Mesenteric fat pad (tissue), 1 donor: ENCODE measurements at places on chromosomes 11 and 22. TPM values are rescaled to one million over a fixed set of nuclear protein-coding genes. Genes with fewer than 3 reads are reported as not detected.

The KRTAP5-7 gene
- total RNA-seq: 0.39 TPM

The CCDC89 gene
- total RNA-seq: 0.84 TPM

GRCh38 chr11:12460466-12460865, 83.1 kb downstream of the PARVA start:
- DNase-seq: no peak

GRCh38 chr11:5297721-5298323, 3.9 kb downstream of the OR51B4 start:
- no peak for DNase-seq

DNA sequence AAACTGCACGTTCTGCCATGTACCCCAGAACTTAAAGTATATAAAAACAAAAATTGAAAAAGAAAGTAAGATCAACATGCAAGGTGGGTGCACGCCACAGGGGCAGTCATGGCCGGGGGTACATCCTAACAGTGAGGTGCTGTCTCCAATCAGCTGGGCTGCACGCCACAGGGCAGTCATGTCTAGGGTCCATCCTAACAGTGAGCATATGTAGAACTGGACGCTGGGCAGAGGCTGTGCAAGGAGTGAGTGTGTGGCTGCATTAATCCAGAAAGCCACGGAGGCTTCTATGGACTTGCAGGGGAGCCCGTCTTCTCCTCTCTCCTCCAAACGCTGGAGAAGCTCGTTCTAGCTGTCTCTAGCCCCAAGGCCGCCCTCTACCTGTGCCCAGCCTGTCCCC, 1105.0 kb downstream of the BRD1 start:
- no peak for DNase-seq

- no peak for DNase-seq
These were observed 21.6 kb upstream of the GDPD4 start for GRCh38 chr11:77322926-77323590.

DNA sequence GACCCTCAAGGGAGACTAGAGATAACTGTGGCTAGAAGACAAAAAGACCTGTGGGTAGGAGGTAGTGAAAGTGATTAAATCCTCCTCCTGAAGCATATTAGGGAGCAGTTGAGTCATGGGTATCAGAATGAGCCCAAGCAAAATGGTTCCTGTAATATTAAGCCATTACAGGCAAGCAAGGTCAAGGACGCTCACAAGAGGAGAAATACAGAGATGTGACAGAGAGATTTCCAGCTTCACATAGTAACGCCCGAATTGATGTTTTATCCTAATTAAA, 77.7 kb downstream of the FAM76B start:
- no peak for DNase-seq

The PRG2 gene
- total RNA-seq: 0.45 TPM

DNA sequence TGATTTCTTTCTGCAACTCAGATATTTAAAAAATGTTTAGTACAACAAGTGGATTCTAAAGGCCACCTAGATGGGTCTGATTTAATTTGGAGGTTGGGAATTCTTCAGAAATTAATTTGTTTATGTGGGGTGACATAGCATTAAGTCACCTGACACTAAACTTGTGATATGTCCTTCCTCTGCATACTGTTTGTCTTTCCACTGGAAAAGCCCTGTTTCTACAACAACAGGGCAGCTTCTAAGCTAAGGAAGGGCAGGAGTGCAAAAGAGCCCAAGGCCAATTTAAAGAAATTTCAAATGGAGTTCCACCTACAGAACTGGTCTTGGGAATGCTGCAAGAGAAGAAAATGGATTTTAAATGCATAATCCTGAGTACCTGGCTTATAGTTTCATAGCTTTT, 319.2 kb downstream of the SOX6 start:
- DNase-seq: no peak

DNA sequence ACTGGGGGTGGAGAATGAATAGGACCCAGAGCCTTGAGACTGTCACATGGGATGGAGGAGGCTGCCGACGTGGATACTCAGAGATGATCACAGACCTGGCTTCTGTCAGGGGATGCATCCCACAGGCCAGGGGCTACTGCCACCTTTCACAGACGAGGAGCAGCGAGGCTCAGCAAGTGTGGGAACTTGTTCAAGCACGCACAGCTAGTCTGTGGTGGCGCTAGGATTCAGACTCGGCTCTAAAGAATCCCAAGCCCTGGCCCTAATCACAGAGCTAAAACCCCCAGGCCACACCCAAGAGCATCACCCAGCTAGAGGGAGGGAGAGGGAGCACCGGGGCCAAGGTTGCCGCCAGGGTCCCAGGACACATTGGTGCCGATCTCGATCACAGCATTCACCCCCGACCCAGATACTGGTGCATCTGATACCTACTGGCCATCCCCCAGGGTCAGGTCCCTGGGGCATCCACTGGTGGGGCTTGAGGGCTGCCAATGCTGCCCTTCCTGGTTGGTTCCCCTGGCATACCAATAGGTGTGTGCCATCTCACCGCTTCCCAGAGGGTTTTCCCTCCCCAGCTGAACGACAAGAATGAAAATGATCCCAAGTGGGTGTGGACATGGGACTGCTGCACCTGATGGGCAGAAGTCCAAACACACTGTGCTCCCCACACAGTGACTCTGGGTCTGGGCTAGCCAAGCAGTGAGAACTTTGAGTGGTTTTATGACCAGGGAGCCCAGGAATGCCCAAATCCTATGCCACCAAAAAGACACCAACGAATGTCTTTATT, 6.2 kb downstream of the CHST1 start:
- DNase-seq: peak; percentile 86

GRCh38 chr22:24952837-24953383, 394 bp downstream of the KIAA1671 start:
- DNase-seq: no peak

DNA sequence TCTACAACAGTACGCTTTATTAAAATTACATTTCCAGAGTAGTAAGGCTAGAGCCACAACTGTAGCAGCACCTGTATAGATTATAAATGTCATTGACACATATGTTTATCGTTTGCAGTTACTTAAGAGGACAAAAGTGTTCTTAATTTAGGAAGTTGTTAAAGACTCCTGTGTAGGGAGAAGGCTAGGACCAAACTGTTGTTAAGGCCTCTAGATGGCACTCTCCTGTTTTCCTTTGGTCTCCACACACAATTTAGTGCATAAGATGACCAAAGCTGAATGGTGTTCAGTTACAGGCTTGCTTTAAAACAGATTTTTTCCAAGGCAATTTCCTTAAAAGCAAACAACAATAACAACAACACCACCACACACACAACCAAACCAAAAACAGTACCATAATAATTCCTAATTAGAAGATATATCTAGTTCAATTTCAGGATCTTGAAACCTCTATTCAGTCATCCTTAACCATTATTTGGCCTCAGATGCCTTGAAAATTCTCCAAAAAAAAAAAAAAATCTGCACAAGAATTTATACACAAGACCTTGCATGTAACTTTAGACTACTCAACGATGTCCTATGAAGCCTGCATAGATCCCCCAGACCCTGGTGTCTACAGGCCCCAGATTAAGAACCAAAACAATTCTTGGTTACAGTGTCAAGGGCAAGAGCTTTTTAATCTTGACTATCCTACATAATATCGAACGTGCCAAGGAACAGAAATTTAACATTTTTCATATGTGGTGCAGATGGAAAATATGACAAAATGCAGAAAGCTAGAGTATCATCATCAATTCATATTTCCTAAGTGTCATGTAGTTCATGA, 42.6 kb upstream of the APOA1 start:
- no peak for DNase-seq

GRCh38 chr22:42222140-42222539, 48.3 kb downstream of the TCF20 start:
- DNase-seq: no peak

DNA sequence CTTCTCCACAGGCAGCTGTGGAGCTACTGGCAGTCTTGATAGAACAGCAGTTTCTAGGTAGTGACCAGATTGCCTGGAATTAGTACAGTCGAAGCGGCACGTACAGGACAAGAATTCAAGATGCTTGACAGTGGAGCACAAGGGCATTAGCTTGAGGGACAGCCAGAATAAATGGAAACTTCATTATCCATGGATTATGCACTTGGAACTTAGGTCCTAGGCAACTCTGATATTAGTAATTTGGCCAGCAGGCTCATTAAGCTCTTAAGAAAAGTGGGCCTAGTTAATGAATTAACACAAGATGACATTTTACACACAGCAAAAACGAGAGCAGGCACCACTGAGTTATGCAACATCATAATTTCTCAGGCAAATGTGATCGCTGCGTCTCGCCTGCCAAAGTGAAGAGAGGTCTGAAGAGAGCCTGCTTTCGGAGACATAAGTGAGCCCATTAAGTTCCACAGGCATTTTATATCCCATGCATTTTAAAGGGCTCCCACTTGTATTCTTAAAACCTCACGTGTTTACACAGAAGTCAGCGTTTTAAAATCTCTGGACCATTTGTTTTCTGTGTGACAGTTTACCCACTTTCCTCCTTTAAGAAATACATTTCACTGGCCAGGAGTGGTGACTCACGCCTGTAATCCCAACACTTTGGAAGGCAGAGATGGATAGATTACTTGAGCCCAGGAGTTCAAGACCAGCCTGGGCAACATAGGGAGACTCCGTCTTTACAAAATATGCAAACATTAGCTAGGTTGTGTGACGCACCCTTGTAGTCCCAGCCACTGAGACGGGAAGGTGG, 66.2 kb downstream of the COMMD9 start:
- no peak for DNase-seq

The CD3G gene
- 1.1 TPM for total RNA-seq

GRCh38 chr11:46253258-46254132, 24.0 kb upstream of the CREB3L1 start:
- DNase-seq: peak; percentile 71

The GPR83 gene
- not detected for total RNA-seq

The FOLR3 gene
- 18.4 TPM for total RNA-seq

The TBX10 gene
- total RNA-seq: not detected

GRCh38 chr22:37176464-37177061, 11.5 kb downstream of the C1QTNF6 start:
- DNase-seq: no peak

The NLRP10 gene
- total RNA-seq: not detected

The LARGE1 gene
- total RNA-seq: 26.2 TPM

DNA sequence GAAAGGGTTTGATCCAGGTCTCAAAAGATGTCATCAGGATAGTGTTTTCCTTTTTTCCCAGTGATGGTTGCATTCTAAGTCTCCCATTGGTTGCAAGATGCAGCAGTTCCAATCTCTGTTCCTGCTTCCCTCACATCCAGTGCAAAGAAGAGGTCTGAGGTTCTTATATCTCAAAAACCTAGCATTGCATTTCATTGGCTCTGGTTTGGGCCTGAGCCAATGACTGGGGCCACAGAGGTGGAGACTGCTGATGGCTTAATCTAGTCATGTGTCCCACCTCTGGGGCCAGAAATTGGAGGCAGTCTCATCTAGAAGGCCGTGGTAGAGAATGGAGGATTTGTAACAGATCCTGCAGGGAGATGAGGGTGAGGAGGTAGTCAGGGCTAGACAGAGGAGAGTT, 13.2 kb upstream of the MICAL2 start:
- no peak for DNase-seq

GRCh38 chr11:76984743-76985142, 49.5 kb upstream of the B3GNT6 start:
- no peak for DNase-seq

DNA sequence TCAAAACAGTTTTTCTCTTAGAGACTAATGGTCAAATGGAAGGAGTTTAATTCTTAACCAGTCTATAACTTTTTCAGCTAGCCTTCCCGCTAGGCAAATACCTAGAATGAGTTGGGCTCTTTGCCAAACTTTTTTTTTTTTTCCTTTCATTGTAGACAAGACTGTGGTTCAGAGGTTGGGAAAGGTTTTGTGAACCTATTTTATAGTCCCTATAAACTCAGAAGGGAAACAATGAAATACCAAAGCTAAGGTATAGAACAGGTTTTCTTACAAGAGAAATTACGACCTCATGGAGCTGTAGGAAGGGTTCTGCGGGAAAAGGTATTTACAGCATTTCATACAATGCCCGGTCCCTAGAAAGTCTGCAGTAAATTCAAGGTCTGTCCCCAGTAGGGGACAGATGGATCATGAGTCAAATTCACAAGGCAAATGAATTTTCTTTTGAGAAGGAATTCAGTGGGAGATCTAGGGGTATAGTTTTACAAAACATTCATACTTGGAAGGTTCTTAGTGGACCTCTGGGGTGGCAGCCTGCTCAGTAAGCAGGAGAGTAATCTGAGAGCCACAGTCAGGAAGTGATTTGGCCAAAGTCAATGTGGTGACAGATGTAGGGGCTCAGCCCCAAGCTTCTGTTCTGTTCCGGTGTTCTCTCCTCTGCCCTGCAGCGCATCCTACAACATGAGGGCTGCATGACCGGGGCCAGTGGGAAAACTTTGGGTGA, 146.8 kb downstream of the DBX1 start:
- DNase-seq: no peak

The MYO7A gene
- total RNA-seq: 23.2 TPM

DNA sequence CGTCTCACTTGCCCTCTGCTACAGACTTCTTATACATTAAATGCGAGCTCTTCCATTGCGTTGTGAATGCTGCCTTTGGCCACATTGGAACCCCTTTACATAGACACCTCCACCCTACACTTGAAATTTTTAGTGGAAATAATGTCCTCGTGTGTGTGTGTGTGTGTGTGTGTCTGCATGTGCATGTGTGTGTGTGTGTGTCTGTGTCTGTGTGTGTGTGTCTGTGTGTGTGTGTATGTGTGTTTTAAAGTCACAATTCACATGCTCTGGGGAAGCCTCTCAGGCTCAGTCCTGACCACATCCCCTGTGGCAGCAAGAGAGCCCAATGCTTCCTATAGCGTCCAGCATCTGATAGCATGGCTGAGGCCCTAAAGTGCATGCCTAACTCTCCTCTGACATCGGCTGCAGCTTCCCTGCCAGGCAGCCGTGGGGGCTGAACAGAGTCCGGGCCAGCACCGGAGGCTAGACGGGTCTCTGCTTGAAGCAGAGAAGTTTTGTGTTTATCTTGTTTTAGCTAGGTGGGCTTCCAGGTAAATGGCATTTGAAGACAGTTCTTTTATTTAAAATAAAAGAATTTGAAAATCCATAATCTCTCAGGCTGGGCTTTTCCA, 64.5 kb upstream of the EMID1 start:
- DNase-seq: no peak

DNA sequence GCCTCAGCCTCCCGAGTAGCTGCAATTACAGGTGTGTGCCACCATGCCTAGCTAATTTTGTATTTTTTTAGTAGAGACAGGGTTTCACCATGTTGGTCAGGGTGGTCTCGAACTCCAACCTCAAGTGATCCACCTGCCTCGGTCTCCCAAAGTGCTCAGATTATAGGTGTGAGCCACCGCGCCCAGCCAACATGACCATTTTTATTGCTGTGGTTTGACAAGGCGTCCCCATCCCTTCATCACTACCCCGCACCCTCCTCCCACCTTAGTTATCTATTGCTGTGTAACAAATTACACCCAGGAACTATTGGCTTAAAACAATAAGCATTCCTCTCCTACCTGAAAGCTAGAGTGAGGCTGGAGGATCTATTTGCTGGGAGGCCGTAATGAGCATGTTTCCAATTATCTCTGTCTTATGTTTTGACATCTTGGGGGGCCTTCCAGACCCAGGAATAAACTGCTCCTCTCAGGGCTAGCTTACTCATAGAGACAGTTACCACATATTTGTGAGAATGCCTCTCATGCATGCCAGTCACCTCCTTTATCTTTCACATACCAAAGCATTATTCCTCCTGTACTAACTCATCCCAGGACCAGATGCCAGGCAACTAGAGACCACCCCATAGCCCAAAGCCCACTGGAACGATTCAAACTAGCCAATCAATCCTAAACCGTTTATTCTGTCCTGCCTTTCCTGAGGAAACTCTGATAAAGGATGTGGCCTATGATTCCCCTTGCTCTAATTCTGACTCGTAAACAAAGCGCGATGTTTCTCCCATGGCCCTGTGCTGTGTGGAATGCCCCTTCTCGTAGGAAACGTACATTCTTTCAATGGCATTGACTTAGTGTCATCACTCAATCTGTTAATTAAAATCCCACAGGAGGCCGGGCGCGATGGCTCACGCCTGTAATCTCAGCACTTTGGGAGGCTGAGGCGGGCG, 19.4 kb downstream of the SNU13 start:
- DNase-seq: no peak
